Thymus (tissue), 14 donors: ENCODE measurements at places on chromosomes 4 and X. TPM values are rescaled to one million over a fixed set of nuclear protein-coding genes. Genes with fewer than 3 reads are reported as not detected.

DNA sequence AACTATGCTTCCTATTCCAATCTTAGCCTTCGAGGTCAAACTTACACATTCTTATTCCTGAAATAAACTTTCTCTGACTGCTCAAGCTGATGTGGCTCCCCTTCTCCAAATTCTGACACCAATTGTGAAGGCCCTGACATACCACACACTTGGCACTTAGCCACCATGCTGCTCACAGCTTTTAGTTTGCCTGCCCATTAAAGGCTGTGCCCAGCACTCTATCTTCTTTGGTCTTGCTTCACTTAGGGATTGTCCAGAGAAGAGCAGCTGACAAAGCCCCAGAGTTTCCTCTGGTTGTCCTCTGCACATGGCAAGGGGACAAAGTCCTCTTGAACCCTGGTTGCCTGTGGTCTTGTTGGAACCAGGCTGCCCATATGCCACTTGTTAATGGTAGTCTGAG is 126.1 kb downstream of the ARHGEF9 start:
- no peak overlapping the region for H3K27ac ChIP-seq
- peaks cover 5% of the 10 kb centered on the region for H3K36me3 ChIP-seq

DNA sequence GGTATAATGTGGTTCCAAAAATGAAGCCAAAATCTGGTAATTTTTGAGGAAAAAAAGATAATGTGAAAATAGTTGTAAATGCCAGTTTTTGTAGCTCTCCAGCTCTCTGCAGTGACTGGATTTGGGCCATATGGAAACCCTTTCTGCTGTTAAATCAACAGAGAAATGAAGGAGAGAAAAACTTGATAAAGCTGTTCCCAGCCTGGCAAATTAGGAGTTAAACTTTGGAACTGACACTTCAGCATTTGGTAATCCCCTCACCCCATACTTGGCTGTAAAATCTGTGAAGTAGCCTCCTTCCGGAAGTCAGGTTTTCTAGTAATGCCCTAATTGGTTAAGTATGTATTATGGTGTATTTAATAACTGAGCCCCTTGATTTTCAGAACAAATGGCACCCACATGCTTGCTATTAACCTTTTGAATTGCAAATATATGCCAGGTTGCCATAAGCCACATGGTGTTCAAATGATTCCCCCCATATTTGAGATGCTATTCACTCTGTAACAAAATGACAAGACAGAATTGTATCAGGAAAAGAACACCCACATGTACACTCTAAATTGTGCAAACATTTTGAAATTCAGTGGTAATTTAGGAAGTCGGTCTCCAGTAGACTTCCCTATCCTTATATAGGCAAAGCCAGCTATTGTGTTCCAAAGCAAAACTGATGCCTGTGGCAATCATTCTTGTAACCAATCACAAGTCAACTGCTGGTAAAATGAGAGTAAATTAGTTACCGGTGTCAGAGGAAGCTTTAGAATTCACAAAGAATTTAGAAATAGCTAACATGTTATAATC is 96.3 kb upstream of the ADAMTS3 start:
- no peak for DNase-seq
- H3K27me3 ChIP-seq, result no peaks in the 10 kb centered on the region
- H3K36me3 ChIP-seq, result no peaks in the 10 kb centered on the region
- no peak overlapping the region for H3K27ac ChIP-seq
- H3K4me3 ChIP-seq, result no peak overlapping the region

DNA sequence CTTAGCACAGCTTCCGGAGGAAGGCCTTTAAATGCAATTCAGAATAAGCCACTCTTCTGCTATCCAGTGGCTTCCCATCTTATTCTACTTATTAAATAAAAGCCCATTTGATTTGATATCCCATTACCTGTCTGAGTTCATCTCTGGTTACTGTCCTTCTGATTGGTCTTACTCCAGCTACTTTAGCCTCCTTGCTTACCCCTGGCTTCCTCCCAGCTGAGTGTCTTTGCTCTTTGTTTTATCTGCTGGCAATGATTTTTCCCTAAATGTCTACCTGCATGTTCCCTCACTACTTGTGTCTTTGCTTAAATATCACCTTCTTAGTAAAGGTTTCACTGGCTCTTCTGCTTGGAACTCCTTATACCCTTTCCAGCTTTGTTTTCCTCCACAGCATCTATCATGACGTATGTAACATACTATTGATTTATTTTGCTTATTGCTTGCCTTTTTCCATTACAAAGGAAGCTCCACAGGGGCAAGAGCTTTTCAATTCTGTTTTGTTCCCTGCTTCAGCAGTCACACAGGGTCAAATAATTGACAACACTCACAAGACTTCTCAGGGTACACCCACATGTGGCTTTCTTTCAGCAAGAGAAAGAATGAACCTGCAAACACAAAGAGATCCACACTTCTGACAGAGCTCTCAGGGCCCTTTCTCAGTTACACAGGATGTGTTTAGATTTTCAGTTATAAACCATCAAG is 63.8 kb downstream of the TBC1D19 start:
- no peaks in the 10 kb centered on the region for H3K4me1 ChIP-seq
- no peaks in the 10 kb centered on the region for H3K27me3 ChIP-seq
- H3K4me3 ChIP-seq, result no peak overlapping the region
- no peaks in the 10 kb centered on the region for H3K36me3 ChIP-seq

DNA sequence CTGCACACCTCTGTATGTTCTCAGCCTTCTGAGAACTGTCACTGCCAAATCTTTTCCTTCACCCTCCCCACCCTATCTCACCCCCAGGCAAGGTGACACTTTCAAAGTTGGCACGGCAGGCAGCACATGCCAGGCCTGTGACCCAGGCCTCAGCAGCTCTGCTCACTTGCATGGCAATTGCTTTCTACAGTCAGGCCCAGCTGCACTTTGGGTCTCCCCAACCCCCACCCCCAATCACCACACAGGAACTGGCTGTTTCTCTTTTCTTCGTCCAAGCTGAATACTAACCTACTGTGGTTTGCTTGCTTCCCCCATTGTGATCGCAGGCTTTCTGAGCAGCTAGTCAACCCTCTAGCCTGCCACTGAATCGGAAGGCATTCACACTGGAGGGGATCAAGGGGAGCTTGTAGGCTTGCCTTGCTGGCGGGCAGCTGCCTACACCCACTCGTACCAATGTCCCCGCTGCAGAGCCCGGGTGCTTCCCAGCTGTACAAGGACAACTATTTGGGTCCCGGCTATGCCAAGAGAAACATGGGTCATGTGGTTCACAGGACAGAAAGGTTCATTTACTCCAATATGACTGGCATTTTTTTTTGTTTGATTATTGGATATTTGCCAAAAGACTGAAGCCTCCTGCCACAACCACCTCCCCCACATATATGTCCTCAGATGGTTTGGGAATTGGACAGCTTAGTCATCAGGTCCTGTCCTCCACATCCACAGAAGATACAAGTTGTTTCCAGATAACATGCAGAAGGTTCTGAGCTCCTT is 28.1 kb downstream of the SLC25A43 start:
- H3K27ac ChIP-seq, result peak overlapping the region; percentile 86
- peak; percentile 48 for DNase-seq
- no peak overlapping the region for H3K4me3 ChIP-seq
- H3K36me3 ChIP-seq, result no peaks in the 10 kb centered on the region

GRCh38 chr4:24094726-24095125 is 204.9 kb upstream of the PPARGC1A start:
- no peak for DNase-seq
- no peaks in the 10 kb centered on the region for H3K36me3 ChIP-seq
- H3K4me1 ChIP-seq, result no peaks in the 10 kb centered on the region
- no peak overlapping the region for H3K4me3 ChIP-seq
- H3K27me3 ChIP-seq, result no peaks in the 10 kb centered on the region

DNA sequence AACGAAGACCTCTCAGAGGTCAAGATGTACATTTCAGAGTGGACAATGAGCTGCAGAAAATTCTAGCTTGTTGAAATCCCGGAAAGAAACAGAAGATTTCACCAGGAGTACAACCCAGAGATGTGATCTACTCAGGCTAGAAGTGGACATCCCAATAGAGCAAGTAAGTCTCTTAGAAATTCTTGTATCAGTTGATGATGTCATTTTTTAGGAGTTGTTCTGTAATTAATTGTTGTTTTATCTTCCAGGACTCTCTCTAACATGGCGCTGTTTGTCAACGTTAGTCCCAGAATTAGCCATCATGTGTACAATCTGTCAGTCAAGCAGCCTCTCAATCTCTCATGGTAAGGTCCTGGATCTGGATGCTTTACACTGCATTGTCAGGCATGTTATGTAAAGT is 174.4 kb downstream of the GRIA3 start:
- no peaks in the 10 kb centered on the region for H3K27me3 ChIP-seq
- no peaks in the 10 kb centered on the region for H3K36me3 ChIP-seq
- no peak overlapping the region for H3K27ac ChIP-seq
- H3K4me1 ChIP-seq, result no peaks in the 10 kb centered on the region
- H3K4me3 ChIP-seq, result no peak overlapping the region
- DNase-seq, result no peak

DNA sequence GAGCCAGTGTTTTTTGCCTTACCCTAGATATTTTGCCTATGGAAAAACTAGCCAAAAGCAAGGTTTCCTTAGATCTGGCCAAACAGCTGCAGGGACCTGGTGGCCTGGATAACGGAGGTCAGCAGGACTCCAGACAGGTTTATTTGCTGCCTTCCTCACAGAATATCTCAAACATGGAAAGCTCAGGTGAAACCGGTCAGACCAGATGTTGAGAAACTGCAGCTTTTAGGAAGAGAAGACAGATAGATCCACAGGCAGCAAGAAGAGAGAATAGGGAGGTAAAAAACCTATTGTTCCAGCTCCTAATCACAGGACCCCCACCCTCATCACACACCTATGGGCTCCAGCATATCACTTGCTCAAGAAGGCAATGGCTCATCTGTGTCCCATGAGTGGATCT is 16.2 kb downstream of the SLC16A2 start:
- no peaks in the 10 kb centered on the region for H3K4me1 ChIP-seq
- no peak for DNase-seq
- no peak overlapping the region for H3K27ac ChIP-seq
- H3K36me3 ChIP-seq, result no peaks in the 10 kb centered on the region
- no peaks in the 10 kb centered on the region for H3K27me3 ChIP-seq
- no peak overlapping the region for H3K4me3 ChIP-seq

DNA sequence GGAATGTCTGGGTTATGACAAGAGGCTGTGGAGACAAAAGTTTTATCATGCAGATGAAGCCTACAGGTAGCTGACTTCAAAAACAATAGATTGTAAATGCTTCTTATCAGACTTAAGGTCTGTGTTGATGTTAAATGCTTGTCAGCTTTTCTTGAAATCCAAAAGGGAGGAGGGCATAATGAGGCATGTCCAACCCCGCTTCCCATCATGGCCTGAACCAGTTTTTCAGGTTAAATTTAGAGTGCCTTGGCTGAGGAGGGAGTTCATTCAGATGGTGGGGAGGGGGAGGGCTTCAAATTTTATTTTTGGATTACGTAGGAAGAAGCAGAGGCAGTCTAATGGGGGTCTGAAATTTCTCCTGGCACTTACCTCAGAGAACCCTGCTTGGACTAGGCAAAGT is 207.7 kb upstream of the HDX start:
- H3K36me3 ChIP-seq, result no peaks in the 10 kb centered on the region
- no peaks in the 10 kb centered on the region for H3K4me1 ChIP-seq
- H3K4me3 ChIP-seq, result no peak overlapping the region
- no peak for DNase-seq
- no peak overlapping the region for H3K27ac ChIP-seq
- no peaks in the 10 kb centered on the region for H3K27me3 ChIP-seq

DNA sequence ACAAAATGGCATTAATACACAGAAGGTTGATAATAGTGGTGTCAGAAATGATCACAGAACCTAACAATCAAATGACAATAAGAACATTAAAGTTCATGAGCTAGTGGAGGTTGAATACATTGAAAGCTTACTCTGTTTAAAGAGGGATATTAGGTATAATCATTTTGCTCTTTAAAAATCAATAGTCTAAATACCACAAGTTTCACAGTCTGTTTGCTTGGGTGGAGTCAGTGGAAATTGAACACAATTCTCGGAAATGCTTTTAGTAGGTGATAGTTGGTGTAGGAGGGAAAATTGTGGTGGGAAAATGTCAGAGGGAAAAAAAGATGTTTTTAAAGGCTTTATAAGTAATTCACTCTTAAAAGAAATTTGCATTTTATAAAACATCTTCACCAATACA is 197.1 kb downstream of the GLUD2 start:
- no peak overlapping the region for H3K4me3 ChIP-seq
- H3K27ac ChIP-seq, result no peak overlapping the region
- no peak for DNase-seq
- no peaks in the 10 kb centered on the region for H3K36me3 ChIP-seq
- H3K4me1 ChIP-seq, result no peaks in the 10 kb centered on the region

The NLGN4X gene
- 20.0 TPM for total RNA-seq

The STK26 gene
- 79.0 TPM for total RNA-seq

The GLRA2 gene
- not detected for total RNA-seq

The ABRAXAS1 gene
- 21.0 TPM for total RNA-seq

The HTRA3 gene
- 1.5 TPM for total RNA-seq

The GPR34 gene
- 11.9 TPM for total RNA-seq

The BMP2K gene
- total RNA-seq, result 36.5 TPM
